Bronchial smooth muscle cell (primary cell): ENCODE measurements at places on chromosomes 4 and X. TPM values are rescaled to one million over a fixed set of nuclear protein-coding genes. Genes with fewer than 3 reads are reported as not detected.

SHROOM4 gene
- total RNA-seq = 0.17 and 0.47 TPM in 2 replicates

SH2D1A gene
- total RNA-seq = not detected in 2 replicates

STS gene
- total RNA-seq = 2.2 and 2.5 TPM in 2 replicates

ACE2 gene
- under 0.01 TPM in 1 of 2 replicates, not detected in the other for total RNA-seq

STOX2 gene
- 1.1 and 2.2 TPM in 2 replicates for total RNA-seq

UGT2B15 gene
- not detected in 2 replicates for total RNA-seq

DUSP21 gene
- not detected in 2 replicates for total RNA-seq

PABPC1L2B gene
- 0.09 TPM in 1 of 2 replicates, not detected in the other for total RNA-seq

BANK1 gene
- total RNA-seq = 0.17 and 0.32 TPM in 2 replicates

CTAG1A gene
- not detected in 2 replicates for total RNA-seq

SOWAHD gene
- total RNA-seq = under 0.01 and 0.09 TPM in 2 replicates

CDX4 gene
- total RNA-seq = not detected in 2 replicates

CNKSR2 gene
- total RNA-seq = under 0.01 and 0.32 TPM in 2 replicates

SSX2B gene
- total RNA-seq = not detected in 2 replicates

PABPC1L2A gene
- not detected in 2 replicates for total RNA-seq
